ENCODE measurements at places on chromosomes 1 and 21.

GRCh38 chr1:221800831-221801230 is 58.9 kb upstream of the DUSP10 start:
- DNase-seq, result no peak

DNA sequence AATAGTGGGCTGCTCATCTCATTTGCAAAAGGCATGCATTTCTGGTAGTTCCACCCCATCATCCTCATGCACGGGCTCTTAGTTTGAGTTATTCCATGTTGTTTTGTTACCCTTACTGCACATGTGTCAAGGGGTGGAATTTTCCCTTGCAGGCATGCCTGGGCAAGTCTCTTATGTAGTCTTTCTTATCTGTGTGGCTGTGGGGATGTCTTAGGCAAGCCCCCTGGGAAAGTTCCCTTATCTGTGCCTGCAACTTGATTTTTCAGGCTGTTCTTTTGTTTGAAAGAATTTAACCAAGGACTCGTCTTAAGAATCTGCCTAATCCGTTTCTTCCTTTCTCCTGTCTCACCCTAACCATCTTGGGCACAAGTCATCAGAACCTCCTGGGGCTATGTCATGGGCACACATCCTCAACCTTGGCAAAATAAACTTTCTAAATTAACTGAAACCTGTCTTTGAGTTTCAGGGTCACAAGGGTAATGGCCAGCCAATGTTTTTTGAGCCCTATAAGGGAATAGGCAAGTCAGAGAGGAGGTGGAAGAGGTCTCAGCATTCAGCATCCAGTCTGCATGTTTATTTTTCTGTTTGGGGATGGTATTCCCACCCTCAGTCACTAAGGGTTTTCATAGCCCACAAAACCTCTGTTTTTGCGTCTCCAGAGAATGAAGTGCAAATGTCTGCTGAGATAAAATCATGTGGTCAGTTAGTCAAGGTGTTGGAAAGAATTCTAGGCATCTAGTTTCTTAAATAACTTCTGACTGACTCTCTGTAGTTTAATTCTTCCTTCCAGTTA is 579.7 kb downstream of the PLA2G4A start:
- no peak for DNase-seq

DNA sequence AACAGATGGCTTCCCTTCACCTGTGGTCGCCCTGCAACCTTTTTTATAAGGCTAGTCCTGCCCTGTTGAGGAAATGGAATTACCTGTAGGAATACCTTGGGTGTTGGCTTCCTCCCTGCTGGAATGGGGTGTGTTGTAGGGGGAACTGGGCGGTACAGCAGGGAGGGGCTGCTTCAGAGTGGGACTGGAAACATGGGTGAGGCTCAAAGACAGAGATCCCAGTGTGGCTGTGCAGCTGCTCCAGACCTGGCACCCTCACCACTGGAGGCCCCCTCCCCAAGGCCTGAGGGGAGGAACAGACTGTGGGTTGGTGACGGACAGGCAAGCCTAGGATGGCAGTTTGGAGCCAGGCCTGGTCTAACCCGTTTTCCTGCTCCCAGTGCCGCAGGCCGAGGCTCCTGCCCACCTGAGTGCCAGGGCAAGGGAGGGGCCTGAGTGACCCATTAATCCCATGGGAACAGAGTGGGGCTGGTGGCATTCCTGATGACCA is 4.5 kb downstream of the EFNA3 start:
- no peak for DNase-seq

GRCh38 chr1:160808289-160808688 is 12.3 kb downstream of the LY9 start:
- no peak for DNase-seq

GRCh38 chr21:39860600-39860999 is 6.6 kb upstream of the PCP4 start:
- no peak for DNase-seq

DNA sequence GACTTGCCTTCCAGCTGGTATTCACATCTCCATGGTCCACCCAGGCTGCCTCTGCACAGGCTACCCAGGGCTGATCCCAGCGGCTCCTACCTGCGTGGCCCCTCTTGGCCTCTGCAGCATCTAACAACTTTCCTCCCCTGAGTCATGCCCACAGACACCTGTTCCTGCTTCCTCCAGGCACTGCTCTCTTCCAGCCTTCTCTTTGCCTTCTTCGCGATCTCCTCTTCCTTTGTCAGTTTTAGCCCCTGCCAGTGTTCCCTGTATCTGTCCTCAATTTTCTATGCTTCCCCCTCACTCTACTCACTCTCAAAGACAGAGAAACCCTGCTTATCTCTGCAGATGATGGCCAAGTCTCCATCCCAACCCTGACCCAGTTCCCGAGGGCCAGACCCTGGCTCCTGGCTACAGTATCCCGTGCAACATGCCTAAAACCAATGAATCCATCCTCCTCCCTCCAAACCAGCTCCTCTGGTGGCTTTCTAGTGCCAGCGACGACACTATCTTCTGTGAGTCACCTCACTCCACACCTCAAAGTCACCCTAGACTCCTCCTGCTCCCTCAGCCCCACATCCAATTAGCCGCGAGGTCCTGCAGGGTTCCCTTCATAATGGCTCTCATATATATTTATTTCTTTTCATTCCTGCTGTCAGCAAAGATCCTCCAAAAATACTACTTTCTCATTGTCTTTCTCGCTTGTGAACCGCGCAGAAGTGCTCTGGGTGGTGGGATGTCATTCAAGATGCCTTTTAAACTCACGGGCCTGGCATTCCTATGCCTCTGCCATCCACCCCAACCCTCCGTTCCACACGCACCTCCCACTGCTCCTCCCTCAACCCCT is 259.2 kb downstream of the TOMM20 start:
- no peak for DNase-seq

GRCh38 chr1:65362545-65362944 is 53.2 kb downstream of the DNAJC6 start:
- no peak for DNase-seq

DNA sequence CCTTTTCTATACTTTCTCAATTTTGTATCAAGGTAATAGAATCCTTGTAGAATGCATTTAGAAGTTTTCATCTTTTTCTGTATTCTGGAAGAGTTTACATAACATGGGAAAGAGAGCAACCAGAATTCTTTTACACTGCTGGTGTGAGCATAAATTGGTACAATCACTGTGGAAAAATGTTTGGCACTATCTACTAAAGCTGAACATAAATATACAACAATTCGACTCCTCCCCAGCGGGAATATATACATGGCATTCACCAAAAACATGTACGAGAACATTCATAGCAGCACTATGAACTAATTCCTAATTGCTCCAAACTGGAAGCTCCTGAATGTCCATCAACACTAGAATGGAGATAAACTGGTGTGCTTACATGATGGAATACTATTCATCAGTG is 1.8 kb upstream of the ACBD6 start:
- no peak for DNase-seq

DNA sequence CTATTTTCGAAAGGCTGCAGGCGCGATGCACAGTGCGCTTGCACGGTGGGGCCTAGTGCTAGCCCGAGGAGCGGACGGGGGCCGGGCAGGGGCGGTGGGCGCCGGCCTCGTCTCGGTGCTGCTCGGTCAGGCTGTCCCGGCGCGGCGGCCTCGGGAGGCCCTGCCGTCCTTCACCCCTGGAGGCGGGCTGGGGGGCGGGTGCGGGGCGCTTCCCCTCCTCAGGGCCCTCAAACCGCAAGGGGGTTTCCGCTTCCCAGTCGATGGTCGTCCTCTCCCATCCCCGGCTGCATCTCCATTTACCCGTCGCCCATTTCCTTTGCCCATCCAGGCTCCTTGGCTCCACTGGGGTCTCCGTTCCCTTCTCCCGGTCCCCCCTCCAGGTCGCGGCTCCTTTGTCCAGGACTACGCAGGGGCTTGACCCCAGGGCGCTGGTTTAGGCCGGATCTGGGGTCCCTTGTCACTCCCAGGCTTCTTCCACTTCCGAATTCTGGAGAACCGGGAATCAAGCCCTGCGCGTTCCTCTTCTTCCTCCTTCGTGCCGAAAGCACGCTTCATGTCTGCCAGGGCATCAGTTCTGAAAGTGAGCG is 196.3 kb upstream of the LMO4 start:
- no peak for DNase-seq

- peak; percentile 25 for DNase-seq
These were observed 26.5 kb downstream of the DMRTB1 start for GRCh38 chr1:53485478-53486394.

- DNase-seq, result no peak
These were observed 80.2 kb downstream of the FMN2 start for GRCh38 chr1:240171907-240172306.

- no peak for DNase-seq
These were observed 80.4 kb upstream of the ADAMTS5 start for GRCh38 chr21:27047283-27047657.

- DNase-seq, result no peak
These were observed 10.9 kb downstream of the WNT4 start for GRCh38 chr1:22131875-22132486.
